ENCODE measurements at places on chromosomes 7 and 10.
A peak's percentile ranks its signal among the peaks of the same experiment; 100 is the strongest.

- no peak for DNase-seq
These were observed 194.1 kb upstream of the SP8 start for GRCh38 chr7:20980668-20981264.

DNA sequence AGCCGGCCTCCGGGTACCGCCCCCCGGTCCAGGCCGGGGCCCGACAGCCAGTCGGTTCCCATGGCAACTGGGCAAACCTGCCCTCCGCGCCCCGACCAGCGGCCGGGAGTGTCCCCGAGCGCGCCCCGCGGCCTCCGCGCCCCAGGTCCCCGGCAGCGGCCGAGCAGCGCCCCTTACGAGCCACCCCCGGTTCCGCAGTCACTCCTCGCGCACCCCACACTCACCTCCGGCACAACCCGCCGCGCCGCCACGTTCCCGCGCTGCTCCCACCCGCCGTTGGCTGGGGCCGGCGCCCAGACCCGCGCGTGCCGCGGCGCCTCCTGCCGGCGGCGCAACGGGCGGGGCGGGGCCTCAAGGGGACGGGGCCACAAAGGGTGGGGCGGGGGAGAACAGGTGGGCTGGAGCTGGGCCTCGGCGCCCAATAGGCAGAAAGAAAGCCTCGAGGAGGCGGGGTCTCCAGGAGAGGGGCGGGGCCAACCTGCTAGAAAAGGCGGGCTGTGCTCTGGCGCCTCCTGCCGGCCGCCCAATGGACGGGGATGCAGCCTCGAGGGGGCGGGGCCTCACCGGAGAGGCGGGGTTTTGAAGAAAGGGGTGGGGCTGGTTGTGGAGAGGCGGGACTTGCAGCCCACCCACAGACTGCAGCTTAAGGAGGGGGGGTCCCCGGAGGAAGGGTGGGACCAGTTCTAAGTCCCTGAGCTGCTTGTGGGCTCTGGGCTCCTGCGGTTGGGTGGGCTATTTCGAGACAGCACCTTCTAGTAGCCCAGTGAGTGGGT, at the start of gene RADIL:
Gene RADIL (minus strand): TSS at position 345 of the 773 bp plus-strand sequence. CDS start 5,577 bp downstream, outside the sequence.
- DNase-seq: peak; percentile 58

DNA sequence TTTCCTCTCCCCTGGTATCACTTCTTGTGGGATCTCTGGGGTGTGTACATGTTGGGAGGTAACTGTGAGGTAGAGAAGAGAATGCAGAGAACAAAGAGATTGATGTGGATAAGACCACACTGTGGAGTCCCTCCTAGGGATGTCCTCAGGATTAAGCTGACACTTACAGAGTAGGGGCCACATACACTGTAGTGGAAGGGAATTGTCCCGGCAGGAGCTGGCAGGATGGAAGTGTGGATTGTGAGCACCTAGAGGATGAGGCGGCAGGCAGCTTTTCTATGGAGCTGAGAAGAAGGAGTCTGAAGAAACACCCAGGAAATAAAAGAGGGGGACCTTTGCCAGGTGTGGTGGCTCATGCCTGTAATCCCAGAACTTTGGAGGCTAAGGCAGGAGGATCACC, 13.5 kb downstream of the AGFG2 start:
- no peak for DNase-seq

- DNase-seq: peak; percentile 23
These were observed 531.1 kb upstream of the STEAP1 start for GRCh38 chr7:89623018-89623672.

GRCh38 chr10:62443866-62444265, 69.7 kb downstream of the ZNF365 start:
- DNase-seq: no peak

DNA sequence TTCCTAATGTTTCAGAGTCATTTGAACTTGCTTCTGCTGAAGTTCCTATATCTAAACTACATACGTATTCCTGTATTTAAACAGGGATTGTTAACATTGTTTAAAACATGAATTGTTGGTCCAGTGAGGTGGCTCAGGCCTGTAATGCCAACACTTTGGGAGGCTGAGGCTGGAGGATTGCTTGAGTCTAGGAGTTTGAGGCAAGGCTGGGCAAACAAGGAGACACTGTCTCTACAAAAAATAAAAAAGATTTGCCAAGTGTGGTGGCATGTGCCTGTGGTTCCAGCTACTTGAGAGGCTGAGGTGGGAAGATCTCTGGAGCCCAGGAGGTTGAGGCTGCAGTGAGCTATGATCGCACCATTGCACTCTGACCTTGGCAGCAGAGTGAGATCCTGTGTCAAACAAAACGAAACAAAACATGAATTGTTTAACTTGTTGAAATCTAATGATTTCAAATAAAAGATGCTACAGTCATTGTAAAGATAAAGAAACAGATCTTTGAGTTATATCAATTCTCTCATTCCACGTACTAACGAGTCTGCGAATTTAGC, 809.4 kb downstream of the TYW1 start:
- no peak for DNase-seq

GRCh38 chr7:14446829-14447228, 455.7 kb downstream of the DGKB start:
- no peak for DNase-seq

DNA sequence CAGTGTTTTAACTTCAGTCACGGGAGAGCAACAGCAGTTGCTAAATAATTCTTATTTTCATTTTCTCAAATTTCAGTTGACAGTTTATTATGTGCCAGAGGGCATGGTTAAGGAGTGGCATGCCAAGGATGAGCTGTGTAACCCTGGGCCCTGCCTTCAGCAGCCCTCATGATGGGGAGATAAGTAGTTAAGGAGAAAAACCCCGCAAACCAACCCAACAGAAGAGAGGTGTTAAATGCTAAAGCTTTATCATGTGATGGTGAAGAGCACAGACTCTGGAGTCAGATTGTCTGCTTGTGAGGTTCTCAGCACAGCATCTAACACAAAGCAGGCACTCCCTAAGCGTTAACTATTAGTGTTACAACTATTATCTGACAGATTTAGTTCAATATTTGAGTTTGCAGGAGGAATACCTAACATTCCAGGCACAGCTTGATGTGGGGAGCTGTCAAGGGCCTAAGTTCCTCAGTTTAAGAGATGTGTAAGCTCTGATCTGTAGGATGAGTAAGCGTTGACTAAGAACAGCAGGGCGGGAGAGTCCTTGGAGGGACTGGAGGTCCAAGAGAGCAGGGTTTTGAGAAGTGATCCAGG, 29.6 kb downstream of the STAM start:
- DNase-seq: no peak

- no peak for DNase-seq
These were observed 35.0 kb upstream of the ABCB4 start for GRCh38 chr7:87510411-87510875.

DNA sequence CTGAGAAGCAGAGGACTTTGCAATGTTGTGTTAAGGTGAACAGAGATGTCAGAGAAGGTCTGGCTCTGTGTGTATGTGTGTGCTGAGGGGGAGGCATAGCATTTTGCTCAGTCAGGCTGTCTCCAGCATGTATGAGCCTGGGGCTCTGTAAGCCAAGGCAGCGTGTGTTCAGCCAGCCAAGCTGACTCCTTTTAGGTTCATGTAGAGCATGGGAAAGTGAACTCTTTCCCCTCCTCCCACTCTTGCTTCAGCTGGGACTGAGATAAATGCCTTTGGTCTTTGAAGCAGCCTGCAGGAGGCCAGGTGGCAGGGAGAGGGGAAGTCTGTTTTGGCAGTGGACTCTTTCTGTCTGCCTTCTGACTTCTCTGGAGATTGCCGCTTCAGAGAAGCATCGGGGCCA, 3.8 kb downstream of the SFXN2 start:
- peak; percentile 77 for DNase-seq

- no peak for DNase-seq
These were observed 46.9 kb downstream of the TMEM26 start for GRCh38 chr10:61406242-61406641.

DNA sequence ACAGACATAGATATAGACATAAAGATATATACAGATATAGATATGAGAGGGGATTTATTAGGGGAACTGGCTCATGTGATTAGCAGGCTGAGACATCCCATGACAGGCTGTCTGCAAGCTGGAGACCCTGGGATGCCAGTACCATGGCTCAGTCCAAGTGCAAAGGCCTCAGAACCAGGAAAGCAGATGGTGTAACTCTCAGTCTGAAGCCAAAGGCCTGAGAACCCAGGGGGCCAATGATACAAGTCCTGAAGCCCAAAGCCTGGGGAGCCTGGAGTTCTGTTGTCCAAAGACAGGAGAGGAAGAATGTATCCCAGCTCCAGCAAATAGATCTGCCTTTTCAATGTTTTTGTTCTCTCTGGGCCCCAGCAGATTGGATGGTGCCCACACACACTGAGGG, 5.5 kb downstream of the NCOA4 start:
- DNase-seq: no peak

GRCh38 chr7:131927770-131928423, 371.5 kb upstream of the PODXL start:
- no peak for DNase-seq

DNA sequence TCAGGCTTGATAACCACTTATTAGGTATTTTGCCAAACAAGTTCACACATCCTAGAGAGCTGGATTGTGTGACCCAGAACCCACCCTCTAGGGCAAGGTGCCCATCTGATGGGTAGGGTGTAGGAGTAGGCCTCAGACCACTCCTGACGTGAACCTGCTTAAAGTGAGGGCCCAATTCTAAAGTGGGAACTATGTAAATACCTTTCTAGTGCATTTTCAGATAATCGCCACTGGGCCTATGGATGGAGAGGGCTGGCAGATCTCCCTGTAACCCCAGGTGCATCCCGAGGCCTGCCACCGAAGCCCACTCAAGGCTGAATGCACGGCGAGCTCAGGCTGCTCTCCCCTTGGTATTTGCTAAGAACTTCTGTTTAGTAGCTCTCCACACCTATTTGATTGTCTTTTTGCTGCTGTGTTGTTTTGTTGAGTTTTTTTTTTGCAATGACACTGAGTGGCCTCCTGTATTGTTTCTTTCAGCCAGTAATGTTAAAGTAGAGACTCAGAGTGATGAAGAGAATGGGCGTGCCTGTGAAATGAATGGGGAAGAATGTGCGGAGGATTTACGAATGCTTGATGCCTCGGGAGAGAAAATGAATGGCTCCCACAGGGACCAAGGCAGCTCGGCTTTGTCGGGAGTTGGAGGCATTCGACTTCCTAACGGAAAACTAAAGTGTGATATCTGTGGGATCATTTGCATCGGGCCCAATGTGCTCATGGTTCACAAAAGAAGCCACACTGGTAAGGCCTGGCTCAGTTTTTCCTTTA, 71.7 kb downstream of the IKZF1 start:
- DNase-seq: no peak

DNA sequence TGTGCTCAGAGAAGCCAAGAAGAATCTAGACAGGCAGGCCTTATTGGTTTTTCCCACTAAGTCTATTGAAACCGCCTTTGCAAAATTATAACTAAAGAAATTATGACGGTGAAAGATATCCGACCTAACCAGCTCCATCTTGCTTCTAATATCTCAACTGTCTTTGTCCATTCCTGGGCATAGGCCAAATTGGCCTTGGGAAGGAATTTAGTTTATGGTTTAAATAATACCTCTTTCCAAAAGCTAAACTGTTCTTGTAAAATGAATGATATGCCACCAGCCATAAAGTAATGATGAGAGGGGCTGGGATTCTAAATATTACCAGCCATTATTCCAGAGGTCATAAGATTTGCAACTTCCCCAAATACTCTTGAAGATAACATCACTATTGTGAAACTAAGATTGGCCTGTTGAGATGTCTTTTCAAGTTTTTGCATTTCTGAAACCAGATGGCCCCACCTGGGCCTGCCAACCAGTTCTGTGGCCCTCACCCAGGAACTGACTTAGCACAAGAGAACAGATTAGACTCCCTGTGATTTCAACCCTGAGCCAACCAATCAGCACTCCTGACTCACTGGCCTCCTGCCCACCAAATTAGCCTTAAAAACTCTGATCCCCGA, 41.2 kb upstream of the SLC35G1 start:
- peak; percentile 5 for DNase-seq

DNA sequence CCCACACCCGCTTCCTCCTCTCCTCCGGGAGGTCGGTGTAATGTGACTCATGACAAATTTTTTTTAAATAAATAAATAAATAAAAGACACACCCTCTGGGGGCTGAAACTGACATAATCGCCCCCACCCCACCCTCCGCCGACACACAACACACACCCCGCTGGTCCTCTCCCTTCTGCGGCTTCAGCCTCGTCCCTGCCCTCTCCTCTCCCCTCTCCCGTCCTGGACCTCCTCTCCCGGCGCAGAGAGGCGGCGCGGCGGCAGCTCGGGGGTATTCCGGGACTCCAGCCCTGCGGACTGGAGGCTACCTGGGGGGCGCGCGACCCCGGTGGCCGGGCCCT, 686 bp downstream of the ABI1 start:
- peak; percentile 38 for DNase-seq

DNA sequence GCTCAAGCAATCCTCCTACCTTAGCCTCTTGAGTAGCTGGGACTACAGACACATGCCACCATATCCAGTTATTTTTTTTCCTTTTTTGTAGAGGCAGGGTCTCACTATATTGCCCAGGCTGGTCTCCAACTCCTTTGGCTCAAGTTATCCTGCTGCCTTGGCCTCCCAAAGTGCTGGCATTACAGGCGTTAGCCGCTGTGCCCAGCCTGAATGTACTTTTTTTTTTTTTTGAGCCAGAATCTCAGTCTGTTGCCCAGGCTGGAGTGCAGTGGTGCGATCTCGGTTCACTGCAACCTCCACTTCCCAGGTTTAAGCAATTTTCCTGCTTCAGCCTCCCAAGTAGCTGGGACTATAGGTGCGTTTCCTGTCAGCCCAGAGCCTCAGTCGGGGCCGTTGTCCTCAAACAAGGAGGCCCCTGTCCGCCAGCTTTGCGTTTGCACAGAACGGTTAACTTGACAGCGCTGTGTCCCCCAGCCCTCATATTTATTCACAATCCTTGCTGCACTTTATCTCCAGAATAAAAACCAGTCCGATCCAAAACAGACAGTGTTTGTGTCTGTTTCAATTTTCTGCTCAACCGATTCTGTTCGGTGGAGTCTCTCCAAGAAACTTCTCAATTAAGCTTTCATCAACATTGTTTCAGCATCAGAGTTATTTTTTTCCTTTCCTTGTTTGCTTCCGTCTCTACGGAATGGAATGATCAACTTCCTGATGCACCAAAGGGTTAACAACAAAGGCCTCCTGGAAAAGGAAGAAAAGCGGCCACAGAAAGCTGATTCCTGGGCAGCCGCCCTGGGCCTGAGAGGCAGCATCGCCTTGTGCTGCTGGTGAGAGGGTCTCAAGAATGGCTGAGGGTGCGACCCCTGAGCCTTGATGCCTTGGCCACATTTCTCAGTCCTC, 64.5 kb downstream of the PDIA4 start:
- DNase-seq: no peak

GRCh38 chr10:128150045-128150493, 23.8 kb upstream of the MKI67 start:
- DNase-seq: peak; percentile 62

DNA sequence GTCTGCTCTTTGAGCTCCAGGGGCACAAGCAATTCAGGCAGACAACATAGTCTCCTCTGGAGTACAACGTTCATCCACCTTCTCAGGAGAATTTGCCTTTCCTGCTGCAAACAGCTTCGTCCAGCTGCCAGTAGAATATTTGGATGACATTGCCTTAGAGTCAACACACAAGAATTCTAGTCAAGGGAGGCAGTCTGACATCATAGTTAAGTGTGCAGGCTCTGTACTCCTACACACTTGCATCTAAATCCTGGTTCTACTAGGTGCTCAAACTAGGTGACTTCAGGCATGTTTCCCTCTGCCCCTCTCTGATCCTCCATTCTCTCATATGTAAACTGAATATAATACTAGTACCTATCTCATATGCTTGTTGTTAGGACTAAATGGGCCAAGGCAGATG, 314.8 kb downstream of the HPSE2 start:
- DNase-seq: no peak

GRCh38 chr7:37320848-37321468, 127.7 kb downstream of the ELMO1 start:
- DNase-seq: no peak

GRCh38 chr7:132066761-132067171, 509.5 kb downstream of the PLXNA4 start:
- DNase-seq: no peak

Data from HL-60 (cell line).